ENCODE measurements at places on chromosomes 3 and 15. TPM values are rescaled to one million over a fixed set of nuclear protein-coding genes. Genes with fewer than 3 reads are reported as not detected.

DNA sequence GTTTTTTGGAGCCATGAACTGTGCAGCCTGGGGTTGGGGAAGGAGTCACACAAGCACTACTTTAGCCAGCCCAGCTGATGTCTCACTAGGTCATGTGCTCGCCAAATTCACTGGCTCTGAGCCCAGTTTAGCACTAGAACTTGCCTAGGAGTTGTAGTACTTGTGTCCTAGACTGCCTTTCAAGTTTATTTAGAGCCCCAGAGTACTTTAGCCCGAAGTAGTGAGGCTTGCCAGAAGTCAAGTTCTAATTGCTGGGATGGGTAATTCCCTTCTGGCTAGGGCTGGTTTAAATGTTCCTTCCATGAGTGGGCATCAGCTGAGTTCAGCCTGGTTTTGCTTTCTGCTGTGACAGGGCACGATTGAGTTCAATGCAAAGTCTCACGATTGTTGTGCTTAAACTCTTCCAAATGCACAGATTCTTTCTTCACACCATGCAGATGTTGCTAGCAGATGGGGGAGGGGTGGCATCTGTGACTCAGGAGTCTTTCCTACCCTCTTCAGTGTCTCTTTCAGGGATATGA, 228.2 kb upstream of the ZPLD1 start:
- DNase-seq: no peak
- H3K4me3 ChIP-seq: no peak overlapping the region
- no peak overlapping the region for H3K27ac ChIP-seq

GRCh38 chr15:29140475-29141307, 128.9 kb downstream of the NSMCE3 start:
- no peaks in the 10 kb centered on the region for H3K36me3 ChIP-seq
- H3K27ac ChIP-seq: no peak overlapping the region
- no peak for DNase-seq
- peaks cover 5% of the 10 kb centered on the region for H3K4me1 ChIP-seq

DNA sequence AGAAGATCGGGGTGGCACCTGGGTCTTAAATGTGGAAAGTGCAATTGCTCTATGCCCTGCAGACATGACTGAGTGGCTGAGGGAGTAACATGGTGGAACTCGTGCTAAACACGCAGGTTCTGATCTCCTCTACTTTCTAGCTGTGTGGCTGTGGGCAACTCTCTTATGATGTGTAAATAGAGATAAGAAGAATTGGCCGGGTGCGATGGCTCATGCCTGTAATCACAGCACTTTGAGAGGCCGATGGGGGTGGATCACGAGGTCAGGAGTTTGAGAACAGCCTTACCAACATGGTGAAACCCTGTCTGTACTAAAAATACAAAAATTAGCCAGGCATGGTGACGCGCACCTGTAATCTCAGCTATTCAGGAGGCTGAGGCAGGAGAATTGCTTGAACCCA, 67.7 kb downstream of the CLDN11 start:
- no peak overlapping the region for H3K27ac ChIP-seq
- H3K4me3 ChIP-seq: no peak overlapping the region
- no peaks in the 10 kb centered on the region for H3K36me3 ChIP-seq
- no peak for DNase-seq
- H3K4me1 ChIP-seq: no peaks in the 10 kb centered on the region

DNA sequence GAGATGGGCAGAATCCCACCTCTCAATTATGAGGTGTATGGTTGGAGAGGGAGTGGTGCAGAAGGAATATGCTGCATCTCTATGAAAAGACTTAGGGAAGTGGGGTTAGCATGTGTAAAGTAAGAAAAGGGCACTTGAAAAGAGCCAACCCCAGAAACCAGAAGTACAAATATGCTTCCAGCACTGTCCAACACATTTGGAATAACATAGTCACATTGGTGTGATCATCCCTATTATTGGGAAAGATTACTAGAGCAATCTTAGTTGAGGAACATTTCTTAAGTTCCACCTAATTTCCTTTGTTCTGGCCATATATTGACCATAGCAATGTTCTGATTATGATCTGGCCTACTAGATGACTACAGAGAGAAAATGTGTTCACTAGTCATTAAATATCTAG, 34.3 kb downstream of the HMG20A start:
- peaks cover 21% of the 10 kb centered on the region for H3K4me1 ChIP-seq
- H3K27ac ChIP-seq: no peak overlapping the region
- H3K4me3 ChIP-seq: no peak overlapping the region
- peaks cover 8% of the 10 kb centered on the region for H3K36me3 ChIP-seq
- DNase-seq: no peak

DNA sequence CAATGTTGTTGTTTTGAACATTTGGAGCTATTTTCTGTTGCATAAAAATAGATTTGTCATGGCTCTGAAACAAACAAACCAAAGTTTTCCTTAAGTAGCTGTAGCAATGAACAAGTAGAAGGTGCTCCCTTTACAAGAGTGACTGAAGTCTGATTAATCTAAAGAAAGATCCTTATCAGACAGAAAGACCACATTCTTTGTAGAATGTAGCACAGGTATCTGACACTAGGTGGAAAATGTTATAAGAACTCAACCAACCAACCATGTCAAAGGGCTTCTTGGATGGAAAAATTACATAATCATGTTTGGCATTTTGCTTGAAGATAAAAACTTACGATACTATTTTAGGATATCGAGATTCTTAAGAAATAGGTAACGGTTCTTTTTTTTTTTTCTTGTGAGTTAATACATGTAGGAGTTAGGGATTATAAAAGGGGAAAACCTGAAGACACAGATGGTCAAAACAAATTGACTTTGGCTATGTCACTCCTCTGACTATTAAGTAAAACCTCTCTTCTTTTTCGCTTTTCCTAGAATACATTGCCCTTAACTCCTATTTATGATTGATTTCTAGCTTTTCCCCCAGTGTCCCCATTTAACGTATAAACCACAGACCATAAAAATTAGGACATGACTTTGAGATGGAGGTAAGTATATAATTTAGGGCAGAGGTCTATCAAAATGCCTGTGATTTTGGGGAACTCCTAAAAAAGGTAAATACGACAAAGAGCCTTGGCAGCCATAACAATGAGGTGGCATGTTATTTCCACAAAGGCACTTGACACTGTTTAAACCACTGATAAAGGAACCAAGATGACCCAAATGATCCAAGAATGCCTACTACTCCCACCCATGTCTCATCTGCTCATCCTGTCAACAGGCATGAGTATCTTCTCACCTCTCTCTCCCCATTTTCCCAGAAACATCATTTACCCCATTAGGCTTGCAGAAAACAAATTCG, 72.0 kb downstream of the CCR4 start:
- H3K4me3 ChIP-seq: no peak overlapping the region
- H3K27me3 ChIP-seq: no peaks in the 10 kb centered on the region
- H3K27ac ChIP-seq: peak overlapping the region; percentile 52
- DNase-seq: no peak

GRCh38 chr15:67407786-67408185, 113.1 kb upstream of the C15orf61 start:
- peaks cover 10% of the 10 kb centered on the region for H3K27me3 ChIP-seq
- DNase-seq: no peak
- no peak overlapping the region for H3K4me3 ChIP-seq
- H3K4me1 ChIP-seq: no peaks in the 10 kb centered on the region
- no peak overlapping the region for H3K27ac ChIP-seq
- no peaks in the 10 kb centered on the region for H3K36me3 ChIP-seq

DNA sequence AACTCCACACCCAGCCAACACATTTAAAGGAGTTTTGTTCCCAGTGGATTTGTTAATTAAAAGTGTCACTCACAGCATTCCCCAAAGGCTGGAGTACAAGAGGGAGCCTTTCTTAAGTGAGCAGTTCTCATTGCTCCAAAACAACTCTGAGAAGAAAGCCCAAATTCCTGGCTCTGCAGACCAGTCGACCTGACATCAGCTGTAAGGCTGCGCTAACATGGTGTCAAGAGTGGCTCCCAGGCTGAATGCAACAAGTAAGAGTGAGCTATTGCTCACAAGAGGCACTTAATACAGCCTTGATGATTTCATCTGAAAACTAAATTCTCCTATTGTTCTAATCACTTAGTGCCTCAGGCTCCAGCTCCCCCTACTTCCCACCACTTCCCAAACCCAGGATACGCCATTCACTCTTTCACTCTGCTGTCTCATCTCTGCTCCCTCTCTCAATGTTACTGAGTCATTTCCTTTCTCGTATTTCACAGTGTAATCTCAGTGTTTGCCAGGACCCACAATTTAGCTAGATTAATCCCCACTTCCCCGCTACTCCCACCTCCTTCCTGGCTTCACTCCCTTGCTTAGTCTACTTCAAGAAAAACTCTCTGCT, 81.8 kb downstream of the WWTR1 start:
- H3K27me3 ChIP-seq: no peaks in the 10 kb centered on the region
- H3K36me3 ChIP-seq: peaks cover 7% of the 10 kb centered on the region
- DNase-seq: no peak
- H3K4me1 ChIP-seq: peaks cover 48% of the 10 kb centered on the region
- H3K4me3 ChIP-seq: no peak overlapping the region

- no peak overlapping the region for H3K27ac ChIP-seq
- peaks cover 16% of the 10 kb centered on the region for H3K4me1 ChIP-seq
- peaks cover 50% of the 10 kb centered on the region for H3K36me3 ChIP-seq
- peaks cover 27% of the 10 kb centered on the region for H3K27me3 ChIP-seq
- no peak for DNase-seq
Observed at GRCh38 chr3:45095916-45096526, 50.2 kb downstream of the CDCP1 start.

- no peak overlapping the region for H3K27ac ChIP-seq
- H3K27me3 ChIP-seq: no peaks in the 10 kb centered on the region
- peaks cover 43% of the 10 kb centered on the region for H3K36me3 ChIP-seq
- H3K4me1 ChIP-seq: peaks cover 36% of the 10 kb centered on the region
- DNase-seq: no peak
Observed at GRCh38 chr3:81758275-81758674, 3.2 kb downstream of the GBE1 start.

Gene COL6A5
- total RNA-seq: not detected

Gene CTNNB1
- 118 TPM for total RNA-seq

Gene PLAAT1
- not detected for total RNA-seq

Gene TWF2
- total RNA-seq: 117 TPM

Gene MCTP2
- 17.2 TPM for total RNA-seq

Gene CTXN2
- total RNA-seq: not detected

Gene SPSB4
- not detected for total RNA-seq

Gene XRN1
- 77.8 TPM for total RNA-seq

Measured in activated CD4-positive, alpha-beta T cell treated with anti-CD3 and anti-CD28 coated beads, Interleukin-2, amount 10 ng/mL, durations not matched to agents 7 days and 5 days (primary cell).